ENCODE measurements at places on chromosomes 1 and 21.

GRCh38 chr1:48960320-48960719 is 183.6 kb upstream of the BEND5 start:
- DNase-seq: no peak

DNA sequence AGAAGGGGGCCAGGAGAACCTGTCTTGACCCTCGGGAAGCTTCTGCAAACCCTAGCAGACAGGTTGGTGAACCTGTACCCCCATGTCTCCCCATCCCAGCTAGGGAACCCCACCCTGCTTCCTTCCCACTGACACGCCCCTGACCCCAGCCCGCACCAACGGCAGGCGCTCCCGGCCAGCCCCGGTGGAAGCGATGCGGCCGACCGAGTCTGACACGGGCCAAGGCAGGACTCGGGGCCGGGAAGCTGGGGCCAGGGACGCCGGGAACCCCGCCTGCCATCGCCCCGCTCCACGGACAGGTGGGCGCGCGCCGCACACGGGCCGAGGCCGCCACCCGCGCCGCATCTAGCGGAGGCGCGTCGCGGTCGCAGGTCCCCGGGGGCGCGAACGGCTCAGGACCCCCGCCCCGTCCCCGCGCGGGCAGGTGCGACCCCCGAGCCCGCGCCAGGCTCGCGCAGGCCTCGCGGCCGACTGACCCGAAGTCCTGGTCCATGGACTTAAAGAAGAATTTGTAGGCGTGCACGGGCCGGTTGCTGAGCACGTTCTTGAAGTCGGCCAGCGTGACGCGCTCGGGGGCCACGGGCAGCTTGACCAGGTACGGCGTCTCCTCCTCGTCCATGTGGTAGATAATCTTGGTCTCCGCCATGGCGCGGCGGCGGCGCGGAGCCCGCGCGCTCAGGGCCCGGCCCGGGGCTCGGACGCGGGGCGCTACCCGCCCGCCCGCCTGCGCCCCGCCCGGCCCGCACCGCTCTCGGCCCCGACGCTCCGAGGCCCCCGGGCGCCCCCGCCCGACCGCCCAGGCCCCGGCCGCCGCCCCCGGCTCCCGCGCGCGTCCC is 580 bp downstream of the DVL1 start:
- DNase-seq: no peak

GRCh38 chr1:32471695-32472362 is 7.0 kb downstream of the ZBTB8B start:
- DNase-seq: no peak

DNA sequence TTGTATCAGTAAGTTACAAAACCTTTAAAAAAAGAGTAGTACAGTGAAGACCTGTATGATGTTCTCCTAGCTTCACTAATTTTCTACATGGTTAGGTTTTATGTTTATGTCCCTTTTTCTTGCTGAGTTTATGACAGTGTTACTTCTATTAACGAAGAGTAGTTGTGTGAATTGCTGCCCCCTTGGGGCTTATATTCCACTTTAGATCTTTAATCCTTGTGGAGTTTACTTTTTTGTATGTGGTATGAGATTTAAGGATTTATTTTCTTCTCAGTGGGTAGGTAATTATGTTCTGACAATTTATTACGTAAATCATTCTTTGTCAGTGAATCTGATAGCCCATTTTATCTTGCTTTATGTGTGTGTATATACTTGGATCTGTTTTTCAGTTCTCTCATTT is 14.8 kb downstream of the KCTD3 start:
- DNase-seq: no peak

GRCh38 chr1:166485620-166486019 is 318.8 kb upstream of the FAM78B start:
- DNase-seq: no peak

DNA sequence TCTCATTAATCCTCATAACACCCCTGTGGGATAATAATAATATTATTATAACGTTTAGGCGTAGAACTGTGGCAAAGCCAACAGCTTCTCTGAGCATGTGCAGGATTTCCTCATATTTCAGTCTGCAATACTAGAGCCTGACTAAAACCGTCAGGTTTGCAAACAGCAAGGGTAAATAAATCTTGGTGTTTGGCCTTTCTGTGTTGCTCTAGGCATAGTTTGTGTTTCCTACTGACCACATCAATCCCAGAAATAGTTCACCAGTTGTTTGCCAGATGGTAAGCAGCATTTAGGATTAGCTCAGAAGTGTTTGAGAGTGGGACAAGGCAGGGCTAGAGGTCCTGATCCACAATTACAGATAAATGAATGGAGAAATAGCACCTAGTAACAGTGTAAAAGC is 2.8 kb upstream of the KCNA3 start:
- no peak for DNase-seq

DNA sequence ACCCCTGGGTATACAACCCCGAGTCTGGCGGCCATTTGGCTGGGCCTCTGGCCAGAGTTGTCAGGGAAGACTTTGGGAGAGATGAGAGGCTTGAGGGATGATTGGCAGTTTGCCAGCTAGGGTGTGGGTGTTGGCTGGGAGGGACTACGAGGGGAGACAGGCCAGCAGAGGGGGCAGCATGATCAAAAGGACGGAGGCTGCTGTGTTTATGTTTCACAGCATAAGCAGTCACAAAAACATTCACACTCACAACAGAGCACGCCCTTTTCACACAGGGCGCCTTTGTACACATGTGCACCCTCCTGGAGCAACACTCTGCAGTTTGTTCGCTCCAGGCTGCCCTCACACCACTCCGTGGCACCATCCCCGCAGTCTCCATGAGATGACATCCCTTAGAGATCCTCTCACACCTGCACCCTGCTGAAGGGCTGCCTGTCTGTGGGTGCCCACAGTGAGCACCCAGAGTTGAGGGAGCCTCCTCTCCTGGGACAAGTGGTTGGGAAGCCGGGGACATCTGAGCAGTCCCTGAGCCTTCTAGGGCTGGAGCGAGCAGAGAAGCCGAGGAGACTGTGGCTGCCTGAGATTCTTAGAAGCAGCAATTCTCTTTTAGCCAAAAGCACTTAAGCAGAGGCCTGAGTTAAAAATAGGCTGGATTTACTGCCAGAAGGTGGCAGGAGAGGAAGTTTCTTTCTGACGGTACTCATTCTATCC is 15.4 kb downstream of the EFNA3 start:
- DNase-seq: peak; percentile 62

- peak; percentile 42 for DNase-seq
Measured at GRCh38 chr21:26169611-26170470, 729 bp downstream of the APP start.

GRCh38 chr21:41916888-41917433 is 36.9 kb downstream of the C2CD2 start:
- DNase-seq: no peak

GRCh38 chr1:238681021-238681420 is 705.3 kb upstream of the CHRM3 start:
- DNase-seq: no peak

DNA sequence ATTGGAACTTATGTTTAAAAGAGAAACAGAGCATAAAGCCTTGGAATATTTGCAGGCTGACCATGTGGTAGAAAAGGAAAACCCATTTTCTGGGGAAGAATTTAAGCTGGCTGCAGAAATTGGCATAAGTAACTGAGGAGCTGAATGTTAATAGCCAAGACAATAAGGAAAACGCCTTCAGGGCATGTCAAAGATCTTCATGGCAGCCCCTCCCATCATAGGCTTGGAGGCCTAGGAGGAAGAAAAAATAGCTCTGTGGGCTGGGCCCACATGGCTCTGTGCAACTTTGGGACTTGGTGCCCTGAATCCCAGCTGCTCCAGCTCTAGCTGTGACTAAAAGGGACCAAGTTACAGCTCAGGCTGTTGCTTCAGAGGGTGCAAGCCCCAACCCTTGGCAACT is 51.5 kb downstream of the CTH start:
- DNase-seq: no peak

- DNase-seq: no peak
Measured at GRCh38 chr1:247679639-247680038, at the start of gene OR13G1. Gene OR13G1 (minus strand): TSS chr1:247679739. CDS start chr1:247673041, 6,698 bp downstream.

GRCh38 chr1:67515324-67516080 is 85.3 kb upstream of the SERBP1 start:
- no peak for DNase-seq

DNA sequence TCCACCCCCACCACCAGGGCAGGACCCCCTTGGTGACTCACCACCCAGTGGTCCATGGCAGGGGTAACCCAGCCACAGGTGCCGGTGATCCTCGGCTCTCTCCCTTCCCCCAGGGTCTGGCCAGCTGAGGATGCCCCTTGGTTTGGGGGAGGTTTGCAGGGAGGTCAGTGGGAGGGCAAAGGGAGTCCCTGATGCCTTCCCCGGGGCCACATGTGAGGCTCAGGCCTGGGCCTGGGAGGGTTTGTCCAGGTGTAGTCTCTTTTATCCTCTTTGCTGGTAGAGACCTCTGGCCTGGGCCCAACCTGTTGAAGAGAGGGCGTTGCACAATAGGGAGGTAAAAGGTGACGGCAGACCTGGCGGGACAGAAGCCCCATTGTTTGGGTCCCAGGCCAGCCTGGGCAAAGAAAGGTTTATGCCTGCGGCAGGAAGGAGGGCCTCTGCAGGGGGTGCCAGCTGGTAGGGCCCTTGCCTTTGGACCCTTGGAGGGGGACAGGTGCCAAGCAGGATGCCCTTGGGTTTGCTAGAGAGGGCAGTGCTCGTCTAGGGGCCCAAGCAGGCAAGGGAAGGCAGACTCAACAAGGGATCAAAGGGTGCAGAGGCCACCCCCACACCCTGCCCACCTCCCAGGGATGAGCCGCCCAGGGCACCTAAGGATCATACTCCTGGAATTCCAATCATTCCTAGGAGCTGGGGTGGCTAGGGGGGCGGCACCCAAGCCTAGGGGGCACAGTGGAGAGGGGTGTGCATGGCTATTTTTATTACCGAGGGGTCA is 760 bp upstream of the TINAGL1 start:
- no peak for DNase-seq

GRCh38 chr21:37231249-37231645 is 35.9 kb downstream of the VPS26C start:
- DNase-seq: no peak

DNA sequence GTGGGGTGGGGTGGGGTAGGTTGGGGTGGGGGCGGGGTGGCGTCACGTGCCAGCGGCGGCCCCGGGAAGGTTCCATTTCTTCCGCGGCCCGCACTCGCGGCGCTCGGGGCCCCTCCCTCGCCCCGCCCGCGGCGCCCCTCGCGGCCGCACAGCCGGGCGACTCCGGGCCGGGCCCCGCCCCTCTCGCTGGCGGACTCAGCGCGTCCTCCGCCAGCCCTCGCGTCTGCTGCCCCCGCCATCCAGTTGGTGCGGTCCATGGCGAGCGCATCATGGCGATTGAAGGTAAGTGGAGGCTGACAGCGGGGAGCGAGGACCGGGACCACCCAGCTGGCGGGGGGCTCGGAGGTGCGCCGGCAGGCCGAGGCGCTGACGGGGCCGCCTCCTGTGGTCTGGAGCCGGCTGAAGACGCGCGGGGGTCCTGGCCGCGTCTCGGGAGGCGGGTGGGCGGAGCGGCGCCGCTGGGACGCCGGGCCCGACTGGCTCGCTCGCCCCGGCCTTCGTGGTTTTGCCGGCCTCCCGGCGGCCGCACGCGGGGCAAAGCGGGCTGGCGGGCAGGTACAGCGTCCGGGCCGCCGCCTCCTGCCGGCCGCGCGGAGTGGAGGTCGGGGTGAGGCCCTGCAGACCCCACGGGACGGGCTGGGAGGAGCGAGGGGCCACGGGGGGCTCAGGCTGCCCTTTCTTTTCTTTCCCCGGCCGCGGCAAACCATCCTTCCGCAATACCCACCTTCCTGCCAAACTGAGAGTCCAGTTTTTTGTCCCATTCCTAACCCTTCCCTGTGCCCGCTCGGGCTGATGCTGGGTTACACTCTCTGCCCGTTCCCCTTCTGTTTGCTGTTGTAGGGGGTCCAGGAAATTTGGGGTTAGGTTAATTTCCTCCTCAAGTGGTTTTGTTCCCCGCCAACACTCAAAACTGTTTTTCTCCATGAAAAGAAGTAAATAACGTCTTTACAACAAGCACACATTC is at the start of gene SYT14:
Gene SYT14 (plus strand): TSS at position 222 of the 964 bp plus-strand sequence. CDS start 48 bp downstream, at position 270.
- DNase-seq: peak; percentile 83

DNA sequence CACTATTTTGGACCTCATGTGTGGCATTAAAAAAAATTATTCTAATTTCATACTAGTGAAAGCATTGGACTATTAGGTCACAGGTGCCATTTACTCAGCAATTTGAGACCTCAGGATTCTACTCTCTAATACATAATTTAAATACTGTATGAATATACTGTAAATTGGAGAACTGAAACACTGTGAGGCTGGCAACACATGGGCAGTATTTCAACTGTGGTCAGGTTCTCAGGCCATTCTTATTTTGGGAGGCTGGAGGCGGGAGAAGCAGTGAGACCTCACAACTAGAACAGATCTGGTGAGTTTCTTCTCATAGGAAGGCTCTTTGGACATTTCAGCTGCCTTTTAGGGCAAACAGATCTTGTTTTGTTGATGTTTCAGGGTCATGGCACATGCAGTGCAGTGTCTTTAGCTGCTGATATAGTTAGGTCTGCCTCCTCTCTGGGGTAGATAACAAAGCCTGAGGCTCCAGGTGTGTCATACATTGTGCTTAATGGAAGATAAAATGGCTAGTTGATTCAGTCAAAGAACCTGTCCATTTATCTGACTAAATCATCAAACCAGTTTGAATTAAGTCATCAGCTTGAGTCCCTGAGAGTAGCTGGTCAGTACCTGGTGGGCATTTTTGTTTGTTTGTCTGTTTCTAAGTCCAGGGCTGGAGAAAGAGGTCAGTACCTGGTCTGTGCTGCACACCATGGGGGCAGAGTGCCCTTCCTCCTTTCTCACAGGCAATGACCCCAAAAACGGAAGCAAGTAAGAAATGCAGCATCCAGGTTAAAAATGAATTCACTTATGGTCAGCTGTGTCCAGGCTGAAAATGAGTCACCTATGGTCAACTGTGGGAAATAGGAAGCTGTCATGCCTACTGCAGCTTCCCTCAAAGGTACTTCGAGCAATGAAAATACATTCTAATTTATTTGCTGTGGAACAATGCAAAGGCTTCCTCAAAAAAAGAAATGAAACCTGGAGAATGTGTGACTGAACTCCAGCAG is 216.2 kb downstream of the SDCCAG8 start:
- no peak for DNase-seq

DNA sequence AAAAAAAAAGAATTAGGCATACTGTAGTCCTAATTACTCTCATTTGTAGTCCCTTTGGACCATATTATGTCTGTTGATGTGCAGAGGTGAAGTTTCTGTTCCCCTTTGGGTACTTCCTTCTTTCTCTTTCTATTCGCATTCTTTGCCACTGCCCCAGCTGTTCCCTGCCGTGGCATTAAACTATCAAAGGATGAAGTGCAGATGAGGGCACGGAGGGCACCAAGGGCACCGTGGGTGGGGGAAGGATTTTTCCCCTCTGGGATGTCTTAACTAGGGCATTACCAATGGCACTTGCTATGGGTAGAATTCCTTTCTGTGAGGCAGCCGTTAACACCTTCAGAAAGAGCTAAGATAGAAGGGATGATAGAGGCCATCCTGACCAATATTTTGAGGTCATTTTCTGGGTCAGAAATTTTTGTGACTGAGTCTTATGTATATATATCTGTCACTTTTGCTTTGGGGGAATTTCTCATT is 4.9 kb upstream of the MAPKAPK2 start:
- DNase-seq: no peak

GRCh38 chr1:230570724-230571360 is 71.4 kb upstream of the COG2 start:
- DNase-seq: no peak

- no peak for DNase-seq
Measured at GRCh38 chr1:33502726-33503125, 30.3 kb downstream of the ZSCAN20 start.
